ENCODE measurements at places on chromosomes 12 and 14.
A peak's percentile ranks its signal among the peaks of the same experiment; 100 is the strongest.

- no peak for DNase-seq
Observed at GRCh38 chr14:97780804-97781203, 983.6 kb downstream of the VRK1 start.

DNA sequence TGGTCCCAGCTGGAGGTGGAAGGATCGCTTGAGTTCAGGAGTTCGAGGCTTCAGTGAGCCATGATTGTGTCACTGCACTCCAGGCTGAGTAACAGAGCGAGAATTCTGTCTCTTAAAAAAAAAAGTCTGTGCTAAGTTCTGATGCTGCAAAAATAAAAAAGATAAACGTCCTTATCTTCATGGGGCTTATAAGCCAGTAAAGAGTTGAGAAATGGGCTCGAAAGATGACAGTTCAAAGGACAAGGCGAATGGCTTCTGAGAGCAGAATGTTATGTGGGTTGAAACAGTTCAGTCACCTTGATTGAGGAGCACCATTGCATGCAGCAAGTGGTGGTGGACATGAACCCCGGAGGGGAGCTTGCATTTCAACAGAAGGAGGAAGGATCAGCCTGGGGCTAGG lies 4.7 kb downstream of the TSPAN9 start:
- no peak for DNase-seq

- DNase-seq, result no peak
Observed at GRCh38 chr12:57989838-57990237, 48.5 kb downstream of the ATP23 start.

- DNase-seq, result no peak
Observed at GRCh38 chr12:1629338-1630132, 504 bp downstream of the WNT5B start.

GRCh38 chr14:64450255-64450654 lies 15.0 kb upstream of the AKAP5 start:
- no peak for DNase-seq

GRCh38 chr14:95173518-95173917 lies 16.2 kb upstream of the DICER1 start:
- DNase-seq, result no peak

GRCh38 chr12:6042446-6042845 lies 82.0 kb downstream of the VWF start:
- DNase-seq, result no peak

DNA sequence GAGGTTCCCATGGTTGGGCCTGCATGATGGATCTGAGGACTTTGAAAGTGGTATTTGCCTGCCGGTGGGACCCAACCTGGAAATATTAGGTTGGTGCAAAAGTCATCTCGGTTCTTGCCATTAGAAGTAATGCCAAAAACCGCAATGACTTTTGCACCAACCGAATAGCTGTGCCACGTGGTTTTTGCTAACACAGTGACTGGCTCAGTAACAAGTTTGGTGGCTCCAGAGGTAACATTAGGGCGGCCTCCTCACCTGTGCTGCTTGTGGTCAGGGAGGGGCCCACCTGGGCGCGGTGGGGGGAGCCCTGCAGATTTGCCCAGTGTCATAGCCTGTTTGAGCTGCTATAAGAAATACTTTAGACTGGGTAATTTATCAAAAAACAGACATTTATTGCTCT lies 1.8 kb downstream of the BDKRB2 start:
- DNase-seq, result no peak

GRCh38 chr12:105431537-105432100 lies 101.1 kb downstream of the C12orf75 start:
- DNase-seq, result no peak

GRCh38 chr12:118064608-118065007 lies 3.6 kb upstream of the WSB2 start:
- DNase-seq, result no peak

- no peak for DNase-seq
Observed at GRCh38 chr12:109671502-109671901, 42.1 kb upstream of the FAM222A start.

DNA sequence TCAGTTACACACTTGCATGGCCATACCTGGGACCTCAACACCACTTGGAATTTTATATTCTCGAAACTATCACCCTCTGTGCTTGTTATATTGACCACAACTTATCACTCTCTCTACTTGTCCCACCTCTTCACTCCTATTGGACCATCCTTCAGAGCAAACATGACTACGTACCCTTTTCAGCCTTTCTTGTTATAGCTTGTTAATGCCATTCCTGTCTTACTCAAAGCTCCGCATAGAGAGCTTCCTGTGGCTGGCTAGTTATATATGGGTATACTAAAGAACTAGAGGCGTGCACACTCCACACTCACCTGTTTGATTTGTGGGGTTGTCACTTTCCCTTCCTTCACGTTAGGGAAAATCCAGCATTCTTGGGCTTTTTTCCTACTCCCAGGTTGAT lies 26.3 kb upstream of the FRS2 start:
- no peak for DNase-seq

GRCh38 chr12:29149691-29150281 lies 708 bp downstream of the FAR2 start:
- no peak for DNase-seq

DNA sequence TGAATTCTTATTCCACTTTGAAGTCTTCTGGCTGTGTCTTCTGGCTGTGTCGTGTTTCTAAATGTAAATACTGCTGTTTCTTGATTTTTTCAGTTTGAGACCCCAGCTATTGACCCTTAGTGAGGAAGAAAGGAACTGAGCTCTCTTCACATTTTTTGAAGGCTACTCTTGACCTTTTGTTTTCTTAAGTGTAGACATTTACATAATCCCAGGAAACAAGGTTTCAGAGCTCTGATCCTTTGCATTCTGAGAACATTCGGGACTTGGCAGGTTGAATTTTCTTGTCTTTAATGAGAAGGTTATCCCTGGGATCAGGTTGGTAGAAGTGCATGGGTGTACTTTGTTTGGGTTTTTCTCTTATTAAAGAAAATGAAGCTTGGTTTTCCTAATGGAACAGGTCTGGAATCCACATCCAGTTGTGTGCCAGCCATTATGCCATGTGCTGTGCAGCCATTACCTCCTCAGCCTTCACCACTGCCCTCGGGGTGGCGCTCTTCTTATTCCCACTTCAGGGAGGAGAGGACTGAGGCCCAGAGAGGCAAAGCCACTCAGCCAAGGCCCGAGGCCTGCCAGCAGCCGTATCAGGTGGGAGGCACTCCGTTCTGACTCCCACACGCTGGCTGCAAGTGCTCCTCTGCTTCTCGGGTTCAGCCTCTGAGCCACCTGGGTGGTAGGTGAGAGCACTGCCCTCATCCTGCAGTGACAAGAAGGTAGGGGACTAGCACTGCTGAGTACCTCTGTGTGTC lies 120.9 kb downstream of the BEGAIN start:
- DNase-seq, result no peak

DNA sequence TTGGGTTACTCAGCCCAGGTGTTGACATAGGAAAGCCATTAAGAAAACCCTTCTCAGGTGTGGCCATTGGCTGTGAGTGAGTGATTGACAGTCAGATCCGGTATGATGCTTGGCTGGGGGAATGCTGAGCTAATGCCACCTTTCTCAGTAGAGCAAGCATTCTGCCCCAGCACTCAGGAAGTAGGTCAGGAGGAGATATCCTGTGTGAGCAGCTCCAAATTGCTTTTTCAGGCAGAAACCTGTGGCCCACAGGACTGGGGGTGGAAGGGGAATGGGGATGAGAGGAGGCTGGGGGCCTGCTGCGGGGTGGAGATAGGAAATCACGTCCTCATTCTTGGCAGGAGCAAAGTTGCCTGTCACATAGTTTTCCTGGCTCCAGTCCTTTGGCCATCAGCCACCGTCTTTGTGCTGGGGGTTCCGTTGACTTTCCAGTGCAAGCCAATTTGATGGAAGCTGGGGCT lies 55.7 kb downstream of the NINJ2 start:
- DNase-seq, result peak; percentile 59

DNA sequence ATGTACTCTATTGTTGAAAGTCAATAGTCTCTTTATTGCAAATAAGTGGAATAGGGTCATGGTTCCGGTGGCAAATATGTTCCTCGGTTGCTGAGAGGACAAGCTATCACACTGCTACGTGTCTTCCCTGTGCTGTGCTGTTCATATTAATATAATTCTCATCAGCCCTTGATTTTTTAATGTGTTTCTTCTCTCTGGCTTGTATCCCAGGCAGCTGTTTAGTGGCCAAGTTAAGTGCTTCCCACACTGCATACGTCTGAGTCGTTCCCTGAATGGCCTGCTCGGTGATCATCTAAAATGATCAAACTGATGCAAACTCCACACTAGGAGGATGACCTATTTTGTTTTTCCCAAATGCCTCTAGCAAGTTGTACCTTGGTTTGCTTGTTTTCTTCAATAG lies 186.4 kb downstream of the ANO6 start:
- no peak for DNase-seq

- DNase-seq, result peak; percentile 23
Observed at GRCh38 chr14:20556500-20557211, 4.2 kb downstream of the RNASE9 start.

GRCh38 chr12:117377758-117378157 lies 16.3 kb upstream of the NOS1 start:
- no peak for DNase-seq

GRCh38 chr14:76844223-76844622 lies 18.0 kb downstream of the LRRC74A start:
- DNase-seq, result peak; percentile 86

GRCh38 chr12:54956322-54956721 lies 28.2 kb downstream of the TESPA1 start:
- DNase-seq, result no peak

- DNase-seq, result no peak
Observed at GRCh38 chr14:92932448-92933395, 9.8 kb downstream of the CHGA start.

Data from fibroblast of pulmonary artery (primary cell).